Activated T-cell treated with anti-CD3 and anti-CD28 coated beads for 1 hour (primary cell): ENCODE measurements at places on chromosomes 3 and 15.

DNA sequence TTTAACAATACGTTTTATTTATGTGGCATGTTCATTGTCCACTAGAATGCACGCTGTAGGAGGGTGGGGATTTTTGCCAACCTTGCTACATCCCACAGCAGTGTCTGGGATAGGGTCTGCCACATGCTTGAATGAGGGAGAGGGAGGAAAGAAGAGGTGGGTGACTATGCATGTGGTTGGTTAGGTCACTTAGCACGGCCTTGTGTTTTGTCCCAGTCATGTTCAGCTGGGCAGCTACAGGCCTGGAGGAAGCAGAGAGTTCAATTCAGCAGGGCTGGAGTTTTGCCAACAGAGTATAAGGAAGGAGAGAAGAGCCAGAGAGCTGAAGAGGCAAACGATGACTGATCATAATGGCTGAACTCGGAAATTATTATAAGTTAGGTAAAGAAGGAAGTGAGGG lies 268.4 kb upstream of the NSMCE3 start:
- DNase-seq = no peak

DNA sequence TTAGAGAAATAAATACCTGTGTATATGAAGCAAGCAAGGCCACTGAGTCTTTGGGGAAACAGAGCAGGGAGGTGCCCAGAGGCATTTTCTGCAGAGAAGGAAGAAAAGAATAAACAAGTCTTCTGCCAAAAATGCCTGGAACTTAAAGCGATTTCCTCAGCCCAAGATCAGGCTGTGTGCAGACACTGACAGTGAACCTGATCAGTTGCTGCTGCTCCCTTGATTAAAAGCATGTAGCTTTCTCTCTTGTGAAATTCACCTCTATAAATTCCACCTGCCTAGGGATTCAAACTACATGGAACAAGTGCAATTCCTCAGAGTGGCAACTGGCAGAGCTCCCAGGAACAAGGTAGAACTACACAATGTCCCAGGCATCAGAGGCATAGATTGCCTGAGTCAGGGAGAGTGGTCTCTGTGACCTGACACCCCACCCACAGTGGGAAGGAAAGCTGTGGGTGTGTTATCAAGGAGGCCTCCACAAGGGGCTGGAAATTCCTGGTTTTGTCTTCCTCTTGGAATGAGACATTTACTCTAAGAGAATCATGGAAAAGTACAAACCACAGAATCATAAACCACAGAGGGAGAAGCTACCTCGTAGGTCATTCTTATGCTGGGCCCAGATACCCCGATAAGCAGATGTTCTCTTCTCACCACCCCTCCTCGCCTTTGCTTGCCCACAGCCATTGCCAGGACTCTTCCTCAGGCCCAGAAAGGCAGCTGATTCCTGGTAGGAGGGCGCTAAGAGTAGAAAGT lies 1.8 kb upstream of the ZBTB38 start:
- no peak for DNase-seq

- DNase-seq = no peak
Observed at GRCh38 chr15:59048897-59049296, 56.0 kb upstream of the CCNB2 start.

DNA sequence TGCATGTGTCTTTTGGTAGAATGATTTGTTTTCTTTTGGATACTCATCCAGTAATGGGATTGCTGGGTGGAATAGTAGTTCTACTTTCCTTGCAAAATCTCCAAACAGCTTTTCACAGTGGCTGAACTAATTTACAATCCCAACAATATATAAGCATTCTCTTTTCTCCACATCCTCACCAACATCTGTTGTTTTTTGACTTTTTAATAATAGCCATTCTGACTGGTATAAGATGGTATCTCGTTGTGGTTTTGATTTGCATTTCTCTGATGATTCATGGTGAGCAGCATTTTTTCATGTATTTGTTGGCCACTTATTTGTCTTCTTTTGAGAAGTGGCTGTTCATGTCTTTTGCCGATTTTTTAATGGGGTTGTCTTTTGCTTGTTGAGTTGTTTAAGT lies 55.8 kb downstream of the ST8SIA2 start:
- DNase-seq = no peak

- DNase-seq = no peak
Observed at GRCh38 chr15:101497017-101497416, 7.5 kb upstream of the PCSK6 start.

DNA sequence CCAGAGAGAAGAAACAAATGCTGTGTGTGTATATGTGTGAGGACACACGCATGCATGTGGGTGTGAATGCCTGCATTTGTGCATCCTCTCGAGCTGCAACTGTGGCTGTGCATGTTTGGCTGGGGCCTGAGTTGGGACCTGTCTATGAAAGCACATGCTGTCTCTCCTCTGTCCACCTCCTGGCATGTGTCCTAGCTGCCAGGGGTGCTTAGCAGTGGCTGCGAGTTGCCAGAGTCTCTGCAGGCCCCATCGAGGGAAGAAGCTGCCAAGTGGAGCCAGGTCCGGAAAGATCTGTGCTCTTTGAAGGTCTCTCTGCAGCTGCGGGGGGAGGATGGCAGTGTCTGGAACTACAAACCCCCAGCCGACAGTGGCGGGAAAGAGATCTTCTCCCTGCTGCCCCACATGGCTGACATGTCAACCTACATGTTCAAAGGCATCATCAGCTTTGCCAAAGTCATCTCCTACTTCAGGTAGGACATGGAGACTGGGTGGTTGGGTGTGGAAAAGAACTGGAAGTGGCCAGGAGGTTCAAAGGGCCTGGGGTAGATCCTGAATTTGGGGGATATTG lies 30.7 kb downstream of the NR1I2 start:
- no peak for DNase-seq

- no peak for DNase-seq
Observed at GRCh38 chr15:33699145-33699544, 269.2 kb upstream of the CHRM5 start.

GRCh38 chr3:69219101-69219708 lies 96.8 kb upstream of the LMOD3 start:
- DNase-seq = no peak

- no peak for DNase-seq
Observed at GRCh38 chr15:52280326-52281084, 15.1 kb downstream of the MYO5C start.

GRCh38 chr15:64162478-64162868 lies 349 bp downstream of the PPIB start:
- DNase-seq = no peak

DNA sequence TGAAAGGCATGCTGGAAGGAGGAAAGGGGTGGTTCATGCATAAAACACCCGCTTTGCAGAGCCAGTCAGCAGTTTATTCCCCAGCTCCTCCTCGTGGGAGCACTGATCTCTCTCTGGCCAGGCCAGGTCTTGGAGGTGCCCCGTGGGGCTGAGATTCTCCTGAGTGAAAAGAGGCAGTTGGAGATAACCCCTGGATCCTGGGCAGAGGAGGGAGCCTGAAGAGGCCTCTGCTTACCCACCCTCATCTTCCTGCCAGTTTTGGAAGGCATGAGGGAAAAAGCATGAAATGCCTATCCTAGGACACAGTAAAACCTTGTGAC lies 108.3 kb downstream of the SEMA5B start:
- no peak for DNase-seq

DNA sequence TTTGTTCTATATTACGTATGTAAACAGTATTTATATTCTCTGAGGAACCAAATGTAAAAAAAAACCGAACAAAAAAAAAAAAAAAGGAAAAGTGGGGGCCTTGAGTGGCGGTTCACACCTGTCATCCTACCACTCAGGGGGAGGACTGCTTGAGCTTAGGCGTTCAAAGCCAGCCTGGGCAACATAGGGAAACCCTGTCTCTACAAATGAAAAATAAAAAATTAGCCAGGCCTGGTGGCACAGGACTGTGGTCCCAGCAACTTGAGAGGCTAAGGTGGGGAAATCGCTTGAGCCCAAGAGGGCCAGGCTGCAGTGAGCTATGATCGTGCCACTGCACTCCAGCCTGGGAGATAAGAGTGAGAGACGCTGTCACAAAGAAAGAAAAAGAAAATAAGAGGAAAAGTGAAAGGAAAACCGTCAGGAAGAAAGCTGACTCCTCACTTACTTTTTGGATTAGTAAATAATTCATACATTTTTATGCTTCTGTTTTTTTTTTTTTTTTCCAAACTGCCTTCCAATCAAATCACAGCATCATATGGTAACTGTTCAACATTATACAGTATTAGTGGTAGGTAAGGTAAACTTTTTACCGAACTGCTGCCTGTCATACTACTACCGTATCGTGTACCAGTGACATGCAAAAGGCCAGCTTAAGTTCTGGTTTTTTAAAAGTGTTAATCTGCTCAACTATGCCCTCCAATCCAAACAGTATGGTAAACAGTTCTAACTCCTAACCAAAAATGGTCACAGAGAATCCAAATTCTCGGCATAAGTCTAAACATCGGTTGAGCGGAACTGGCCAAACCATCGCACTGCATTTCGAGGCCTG lies 1.2 kb downstream of the PHC3 start:
- no peak for DNase-seq

DNA sequence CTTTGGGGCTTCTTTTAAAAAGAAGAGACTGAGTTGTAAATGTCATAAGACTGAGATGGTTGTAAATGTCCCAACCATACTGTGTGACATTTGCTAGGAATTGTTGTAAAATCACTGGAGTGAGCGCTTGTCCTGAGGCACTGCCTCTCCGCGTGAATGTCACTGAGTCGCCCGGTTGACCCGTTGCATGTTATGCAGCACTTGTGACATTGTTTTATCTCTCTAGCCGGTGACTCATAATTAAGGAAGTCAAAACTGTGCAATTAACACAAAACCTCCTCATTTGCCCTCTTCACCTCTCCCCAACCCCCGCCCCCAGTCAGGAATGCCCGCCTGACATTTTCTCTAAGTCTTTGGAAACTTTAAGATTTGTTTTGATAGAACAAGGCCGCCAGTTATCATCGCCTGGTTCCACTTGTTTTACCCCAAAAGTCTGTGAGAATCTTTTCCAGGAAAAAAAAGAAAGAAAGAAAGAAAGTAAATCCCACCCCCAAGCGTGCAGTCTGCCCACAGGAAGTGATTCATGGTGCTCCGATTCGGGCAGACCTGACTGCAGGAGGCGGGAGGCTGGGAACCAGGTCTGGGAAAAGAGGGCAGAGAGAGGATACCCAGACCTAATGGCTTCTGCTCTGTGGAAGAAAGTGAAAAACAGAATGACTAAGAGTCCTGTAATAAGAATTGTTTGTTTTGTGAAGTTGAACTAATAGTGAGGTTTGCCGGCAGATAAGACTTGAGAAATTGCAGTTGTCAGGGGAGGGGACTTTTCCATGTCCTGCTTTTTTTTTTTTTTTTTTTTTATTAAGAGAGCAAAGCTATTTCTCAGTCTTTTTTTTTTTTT lies 84.8 kb downstream of the SMAD3 start:
- no peak for DNase-seq

DNA sequence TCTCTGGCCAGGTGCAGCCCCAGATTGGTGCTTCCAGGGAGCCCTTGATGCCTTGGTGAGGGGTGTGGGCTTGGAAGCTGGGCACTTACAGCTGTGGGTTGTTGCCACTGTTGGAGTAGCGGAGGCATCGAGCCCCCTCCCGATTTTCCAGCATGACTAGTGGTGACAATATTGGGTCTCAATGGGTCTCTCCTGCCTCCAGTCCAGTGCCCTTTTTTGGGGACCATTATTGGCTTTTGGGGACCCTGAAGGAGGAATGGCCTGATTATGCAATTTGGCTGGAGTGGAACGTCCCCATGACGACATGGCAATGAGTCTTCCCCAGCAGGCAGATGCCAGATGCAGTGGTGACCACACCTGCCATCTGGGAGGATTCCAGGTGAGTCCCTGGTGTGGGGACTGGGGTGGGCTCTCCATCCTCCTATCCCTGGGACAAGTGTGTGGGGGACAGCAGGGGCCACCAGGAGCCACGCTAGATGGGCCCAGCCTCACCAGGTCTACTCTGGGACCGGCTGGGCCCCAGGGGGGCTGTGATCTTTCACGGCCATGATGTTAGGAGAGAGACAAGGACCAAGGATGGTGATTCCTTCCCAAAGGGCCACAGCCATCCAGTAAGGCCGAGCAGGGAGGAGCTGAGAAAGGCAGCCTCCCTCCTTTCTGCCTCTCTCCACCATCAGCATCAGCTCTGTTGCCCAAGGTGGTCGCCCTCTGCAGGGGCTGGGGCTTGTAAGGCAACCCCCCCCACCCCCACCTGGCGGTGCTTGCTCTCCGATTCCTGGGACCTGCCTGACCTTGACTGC lies 196.8 kb downstream of the GOLGA6L6 start:
- DNase-seq = no peak

GRCh38 chr3:152969557-152970300 lies 134.8 kb downstream of the P2RY1 start:
- no peak for DNase-seq

GRCh38 chr3:172658344-172659245 lies 52.3 kb downstream of the NCEH1 start:
- no peak for DNase-seq

GRCh38 chr15:74235962-74236361 lies at the start of gene CCDC33:
TSS of gene CCDC33 (plus strand) at chr15:74236326. CDS start at chr15:74236720, 394 bp downstream.
- DNase-seq = no peak

- no peak for DNase-seq
Observed at GRCh38 chr3:45988362-45988761, 7.3 kb downstream of the FYCO1 start.

DNA sequence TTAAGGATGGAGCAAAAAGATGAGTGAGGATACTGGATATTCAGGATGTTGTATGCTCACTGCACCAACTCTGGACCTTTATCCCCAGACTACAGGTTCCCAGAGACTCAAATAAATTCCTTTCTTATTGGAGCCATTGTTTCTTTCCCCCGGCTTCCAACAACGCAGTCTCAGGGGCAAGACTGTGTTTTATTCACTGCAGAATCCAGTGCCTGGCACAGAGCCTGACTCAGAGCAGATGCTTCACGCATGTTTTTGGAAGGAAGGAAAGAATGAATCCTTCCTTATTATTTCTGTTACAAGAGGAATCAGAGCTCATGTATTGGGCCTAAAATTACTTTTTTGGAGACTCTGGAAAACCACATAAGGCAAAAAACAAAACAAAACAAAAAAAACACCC lies 96.0 kb upstream of the VGLL4 start:
- DNase-seq = no peak

DNA sequence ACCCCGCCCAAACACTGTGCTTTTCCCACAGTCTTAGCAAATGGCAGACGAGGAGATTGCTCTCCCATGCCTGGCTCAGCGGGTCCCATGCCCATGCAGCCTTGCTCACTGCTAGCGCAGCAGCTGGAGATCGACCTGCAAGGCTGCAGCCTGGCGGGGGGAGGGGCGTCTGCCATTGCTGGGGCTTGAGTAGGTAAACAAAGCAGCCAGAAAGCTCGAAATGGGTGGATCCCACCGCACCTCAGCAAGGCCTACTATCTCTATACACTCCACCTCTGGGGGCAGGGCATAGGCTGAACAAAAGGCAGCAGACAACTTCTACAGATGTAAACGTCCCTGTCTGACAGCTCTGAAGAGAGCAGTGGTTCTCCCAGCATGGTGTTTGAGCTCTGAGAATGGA lies 27.2 kb upstream of the WDR5B start:
- DNase-seq = no peak

- DNase-seq = no peak
Observed at GRCh38 chr15:67411486-67411885, 109.4 kb upstream of the C15orf61 start.
